ENCODE measurements at places on chromosomes 6 and 20.
A peak's percentile ranks its signal among the peaks of the same experiment; 100 is the strongest.

DNA sequence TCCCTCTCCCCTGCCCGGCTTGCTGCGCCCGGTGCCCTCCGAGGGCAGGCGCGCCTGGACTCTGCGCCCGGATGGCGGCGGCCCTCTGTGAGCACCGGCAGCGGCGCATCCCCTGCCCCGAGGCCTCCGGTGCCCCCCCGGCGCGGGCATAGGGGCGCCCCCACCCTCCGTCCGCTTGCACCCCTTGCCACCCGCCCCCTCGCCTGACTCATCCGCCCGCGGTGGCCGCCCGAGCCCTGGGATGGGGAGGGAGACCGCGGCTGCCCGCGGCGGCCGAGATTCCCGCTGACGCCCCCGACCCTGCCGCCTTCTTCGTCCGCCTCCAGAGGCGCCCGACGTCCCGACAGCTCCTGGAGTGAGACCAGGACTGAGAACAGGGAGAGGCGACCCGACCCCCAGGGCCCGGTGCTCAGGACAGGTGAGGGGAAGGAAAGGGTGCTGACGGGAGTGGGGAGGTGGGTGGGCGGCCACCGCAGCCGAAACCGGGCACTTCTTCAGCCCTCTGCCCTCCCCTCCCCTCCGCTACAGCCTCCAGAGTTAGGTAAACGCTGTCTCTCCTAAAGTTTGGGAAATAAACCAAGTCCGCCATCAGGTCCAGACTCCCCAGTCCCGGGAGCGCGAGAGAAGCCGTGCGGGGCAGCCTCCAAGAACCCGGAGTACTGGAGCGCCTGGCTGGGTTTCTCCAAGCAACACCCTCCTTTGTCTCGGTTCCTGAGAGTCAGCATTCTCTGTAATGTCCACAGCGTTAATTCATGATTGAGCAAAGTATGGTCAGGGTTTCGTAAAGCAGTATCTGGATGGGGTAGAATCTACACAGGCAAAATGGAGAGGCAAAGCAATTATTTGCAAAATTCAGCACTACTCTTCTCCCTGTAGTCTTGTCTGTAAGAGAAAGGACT, 539 bp downstream of the TMEM200A start:
- DNase-seq = peak; percentile 54

DNA sequence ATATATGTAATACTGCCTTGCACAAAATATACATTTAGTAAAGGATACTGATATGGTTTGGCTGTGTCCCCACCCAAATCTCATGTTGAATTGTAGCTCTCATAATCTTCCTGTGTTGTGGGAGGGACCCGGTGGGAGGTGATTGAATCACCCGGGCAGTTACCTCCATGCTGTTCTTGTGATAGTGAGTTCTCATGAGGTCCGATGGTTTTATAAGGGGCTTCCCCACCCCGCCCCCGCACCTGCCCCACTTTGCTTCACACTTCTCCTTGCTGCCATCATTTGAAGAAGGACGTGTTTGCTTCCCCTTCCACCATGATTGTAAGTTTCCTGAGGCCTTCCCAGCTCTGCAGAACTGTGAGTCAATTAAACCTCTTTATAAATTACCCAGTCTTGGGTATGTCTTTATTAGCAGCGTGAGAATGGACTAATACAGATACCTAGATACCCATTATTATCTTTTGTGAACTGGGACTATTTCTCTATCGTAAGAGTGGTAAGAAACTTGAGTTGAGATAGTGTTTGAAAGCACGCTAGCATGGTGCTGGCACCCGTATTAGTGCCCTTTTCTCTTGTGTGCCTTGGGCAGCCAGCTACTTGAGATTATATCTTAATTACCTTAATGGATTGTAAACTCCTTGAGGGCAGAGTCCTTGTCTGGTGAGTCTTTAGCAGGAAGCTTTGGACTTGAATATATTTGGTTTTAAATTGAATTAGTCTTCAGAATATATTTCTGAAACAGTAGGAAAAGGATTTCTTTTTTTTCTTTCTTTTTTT, 25.6 kb downstream of the TOP1 start:
- no peak for DNase-seq

DNA sequence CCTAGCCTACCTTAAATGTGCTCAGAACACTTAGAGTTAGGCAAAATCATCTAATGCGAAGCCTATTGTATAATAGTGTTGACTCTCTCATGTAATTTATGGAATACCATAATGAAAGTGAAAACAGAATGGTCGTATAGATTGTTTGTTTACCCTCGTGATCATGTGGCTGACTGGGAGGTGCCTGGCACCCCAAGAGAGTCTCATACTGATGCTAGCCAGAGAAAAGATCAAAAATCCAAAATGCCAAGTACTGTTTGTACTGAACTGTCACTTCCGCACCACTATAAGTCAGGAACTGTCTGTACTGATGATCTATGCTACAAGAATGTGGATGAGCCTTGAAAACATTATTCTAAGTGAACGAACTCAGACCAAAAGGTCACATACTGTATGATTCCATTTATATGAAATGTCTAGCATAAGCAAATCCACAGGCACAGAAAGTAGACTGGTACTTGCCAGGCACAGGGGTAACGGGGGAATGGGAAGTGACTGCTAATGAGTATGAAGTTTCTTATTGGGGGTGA, 22.4 kb downstream of the ZMYND8 start:
- peak; percentile 96 for DNase-seq

- DNase-seq = no peak
These were observed 69.1 kb downstream of the TRMT11 start for GRCh38 chr6:126055449-126055848.

- peak; percentile 51 for DNase-seq
These were observed 41.8 kb upstream of the FOXO3 start for GRCh38 chr6:108518714-108519576.

- DNase-seq = peak; percentile 29
These were observed 859.8 kb downstream of the MAFB start for GRCh38 chr20:39829256-39829655.

- DNase-seq = peak; percentile 38
These were observed 9.4 kb upstream of the SLC4A11 start for GRCh38 chr20:3248167-3248992.

DNA sequence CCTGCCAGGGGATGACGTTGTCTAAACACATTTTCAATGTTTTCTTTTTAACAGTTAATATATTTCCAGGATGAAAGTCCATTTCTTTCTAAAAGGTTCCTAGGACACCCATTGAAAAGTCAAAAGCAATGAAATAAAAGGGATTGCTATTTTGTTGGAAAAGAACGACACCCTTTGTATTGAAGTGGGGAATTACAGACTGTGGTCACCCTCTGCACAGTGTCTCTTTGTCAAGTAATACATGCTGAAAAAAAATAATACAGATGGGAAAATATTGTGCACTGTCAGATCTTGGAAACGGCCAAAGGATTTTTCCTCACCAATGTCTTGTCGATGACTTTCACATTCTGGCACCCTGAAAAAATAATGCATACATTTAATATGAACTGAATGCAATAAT, 56.9 kb downstream of the HAO1 start:
- DNase-seq = no peak

DNA sequence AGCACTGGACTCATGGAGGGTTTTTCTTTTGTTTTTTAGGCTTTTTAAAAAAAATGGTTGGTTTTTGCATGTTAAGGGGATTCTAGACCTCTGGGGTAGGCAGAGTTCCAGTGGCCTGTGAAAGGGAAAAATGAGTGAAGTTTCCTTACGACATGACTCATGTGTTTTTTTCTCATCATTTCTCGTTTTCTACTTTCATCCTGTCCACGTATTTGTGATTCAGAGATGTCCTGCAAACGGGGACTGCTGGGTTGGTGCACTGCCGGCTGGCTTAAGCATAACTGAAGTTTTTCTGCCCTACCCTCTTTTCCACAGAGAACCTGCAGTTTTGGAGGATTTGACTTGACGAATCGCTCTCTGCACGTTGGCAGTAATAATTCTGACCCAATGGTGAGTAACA, 182.3 kb downstream of the SASH1 start:
- DNase-seq = peak; percentile 74

- DNase-seq = no peak
These were observed 3.0 kb upstream of the KIF16B start for GRCh38 chr20:16576219-16576618.

DNA sequence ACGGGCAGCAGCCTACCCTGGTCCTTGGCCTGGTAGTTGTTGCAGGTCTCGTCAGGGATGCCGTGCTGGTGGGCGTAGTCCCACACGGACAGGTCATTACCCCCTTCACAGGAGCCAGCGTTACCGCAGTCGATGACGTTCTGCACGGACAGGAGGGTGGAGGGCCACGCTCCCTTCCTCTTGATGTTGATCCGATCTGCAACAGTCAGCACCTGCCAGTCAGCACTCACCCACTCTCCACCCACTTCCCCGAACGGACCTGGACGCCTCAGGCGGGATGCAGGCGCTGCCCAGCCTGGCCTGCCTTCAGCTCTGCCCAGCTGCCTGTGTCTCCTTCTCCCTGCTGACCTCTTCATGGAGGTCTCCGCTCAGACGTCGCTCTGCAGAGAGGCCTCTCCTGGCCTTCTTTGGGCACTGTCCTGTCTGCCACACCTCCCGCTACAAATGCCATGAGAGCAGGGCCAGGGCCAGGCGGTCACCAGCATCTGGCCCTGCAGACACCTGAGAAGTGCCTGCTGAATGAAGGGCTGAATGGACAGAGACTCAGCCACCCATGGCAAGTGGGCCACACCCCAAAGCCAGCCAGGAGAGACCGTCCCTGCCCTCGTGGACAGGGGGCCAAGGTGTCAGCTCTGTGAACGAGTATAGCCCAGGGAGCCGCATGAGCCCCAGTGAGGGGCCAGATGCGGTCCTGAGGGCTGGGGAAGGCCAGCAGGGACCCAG, 5.4 kb downstream of the CTSZ start:
- DNase-seq = no peak

- no peak for DNase-seq
These were observed 27.9 kb upstream of the ZBP1 start for GRCh38 chr20:57647933-57648785.

- no peak for DNase-seq
These were observed 109.1 kb upstream of the TIAM2 start for GRCh38 chr6:154886016-154886415.

GRCh38 chr20:46296526-46297250, 11.6 kb downstream of the CDH22 start:
- DNase-seq = no peak

DNA sequence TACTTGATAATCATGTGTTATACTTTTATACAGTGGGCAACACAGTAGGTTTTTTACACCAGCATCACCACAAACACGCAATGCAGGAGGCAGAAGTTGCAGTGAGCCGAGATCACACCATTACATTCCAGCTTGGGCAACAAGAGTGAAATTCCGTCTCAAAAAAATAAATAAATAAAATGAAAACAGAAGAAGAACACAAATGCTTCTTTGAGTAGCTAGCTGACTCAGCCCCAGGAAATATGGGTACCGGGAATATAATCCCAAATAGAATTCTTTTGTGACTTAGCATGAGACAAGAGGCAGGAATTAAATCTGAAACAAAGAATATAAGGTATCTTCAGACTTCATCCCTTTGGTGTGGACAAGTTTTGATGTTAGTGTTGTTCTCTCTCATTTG, 164.2 kb upstream of the ATXN1 start:
- DNase-seq = no peak
